Germinal center (tissue), 1 donor: ENCODE measurements at places on chromosomes 4 and X.
A peak's percentile ranks its signal among the peaks of the same experiment; 100 is the strongest.

DNA sequence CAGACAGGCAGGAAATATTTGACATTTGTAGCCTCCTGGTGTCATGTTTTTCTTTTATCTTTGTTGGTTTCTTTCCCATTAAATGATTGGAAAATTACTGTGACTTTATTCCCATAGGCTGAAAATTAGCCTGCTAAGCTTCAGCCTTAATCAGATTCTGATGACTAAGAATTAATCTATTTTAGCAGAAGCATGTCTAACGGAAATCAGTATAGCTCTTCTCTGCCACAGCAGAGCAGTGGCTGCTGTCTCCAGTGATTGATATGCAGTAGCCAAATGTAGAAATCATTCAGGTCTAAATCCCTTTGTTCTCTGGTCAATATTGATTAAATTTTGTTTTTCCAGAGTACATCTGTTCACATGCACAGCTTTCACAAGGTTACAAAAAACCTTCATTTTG is 199.3 kb downstream of the GC start:
- no peak for DNase-seq

DNA sequence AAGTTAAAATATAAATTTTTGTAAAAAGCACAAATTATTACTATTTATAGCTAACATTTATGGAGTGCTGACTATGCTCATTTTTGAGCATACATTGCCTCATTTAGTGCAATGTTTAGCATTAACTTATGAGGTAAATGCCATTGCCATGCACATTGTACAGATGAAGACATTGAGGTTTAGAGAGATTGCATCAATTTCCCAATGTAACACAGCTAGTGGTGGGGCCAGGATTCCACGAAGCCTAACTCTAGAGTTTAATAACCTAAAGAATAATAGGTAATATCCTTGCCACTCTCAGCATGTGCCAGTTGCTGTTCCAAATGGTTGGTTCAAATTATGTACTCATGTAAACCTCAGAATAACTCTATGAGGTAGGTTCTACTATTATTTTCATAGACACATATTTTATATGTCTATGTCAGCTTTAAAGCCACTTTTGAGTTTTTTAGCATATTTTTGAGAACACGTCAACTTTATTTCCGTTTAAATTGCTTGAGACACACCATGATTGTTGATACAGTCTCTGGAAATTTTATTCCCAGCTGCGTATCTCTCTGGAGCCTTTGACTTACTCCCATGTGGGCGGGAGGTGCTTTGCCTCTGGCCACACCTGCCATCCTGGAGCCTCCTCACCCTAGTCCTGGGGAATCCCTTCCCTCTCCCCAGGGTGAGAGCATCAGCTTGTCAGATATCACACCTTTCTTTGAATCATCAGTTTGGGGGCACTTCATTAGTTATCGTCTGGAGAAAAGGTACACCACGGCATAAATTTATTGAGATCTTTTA is 10.8 kb upstream of the ADH1A start:
- DNase-seq, result no peak

DNA sequence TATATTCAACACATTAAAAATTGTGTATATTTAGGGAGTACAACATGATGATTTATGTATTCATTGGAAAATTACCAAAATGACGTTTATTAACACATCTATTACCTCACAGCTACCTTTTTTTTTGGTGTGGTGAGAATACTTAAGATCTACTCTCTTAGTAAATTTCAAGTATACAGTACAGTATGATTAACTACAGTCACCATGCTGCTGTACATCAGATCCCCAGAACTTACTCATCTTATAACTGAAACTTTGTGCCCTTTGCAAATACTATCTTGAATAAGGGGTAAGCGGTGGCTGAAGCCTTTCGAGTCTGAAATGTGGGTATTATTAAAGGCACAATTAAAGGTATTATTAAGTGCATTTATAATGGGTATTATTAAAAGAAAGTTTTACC is 976 bp downstream of the PHKA1 start:
- DNase-seq, result no peak

- DNase-seq, result no peak
Measured at GRCh38 chr4:996997-997374, 3.8 kb upstream of the SLC26A1 start.

DNA sequence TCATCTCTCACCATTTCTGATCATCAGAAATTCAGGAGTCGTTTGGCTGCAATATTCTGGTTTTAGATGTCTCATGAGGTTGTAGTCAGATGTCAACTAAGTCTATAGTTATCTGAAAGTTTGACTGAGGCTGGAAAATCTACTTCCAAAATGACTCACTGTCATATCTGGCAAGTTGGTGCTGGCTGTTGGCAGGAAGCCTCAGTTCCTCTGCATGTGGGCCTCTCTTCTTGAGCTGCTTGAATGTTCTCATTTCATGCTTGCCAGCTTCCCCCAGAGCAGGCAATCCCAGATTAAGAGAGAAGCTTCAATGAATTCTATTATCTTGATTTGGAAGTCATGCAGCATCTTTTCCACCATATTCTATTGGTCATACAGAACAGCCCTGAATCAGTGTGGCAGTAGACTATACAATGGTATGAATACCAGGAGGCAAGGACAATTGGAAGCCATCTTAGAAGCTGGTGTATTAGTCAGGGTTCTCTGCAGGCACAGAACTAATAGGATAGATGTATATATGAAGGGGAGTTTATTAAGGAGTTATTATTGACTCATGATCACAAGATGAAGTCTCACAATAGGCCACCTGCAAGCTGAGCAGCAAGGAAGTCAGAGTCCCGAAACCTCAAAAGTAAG is 46.8 kb upstream of the ELF2 start:
- no peak for DNase-seq

DNA sequence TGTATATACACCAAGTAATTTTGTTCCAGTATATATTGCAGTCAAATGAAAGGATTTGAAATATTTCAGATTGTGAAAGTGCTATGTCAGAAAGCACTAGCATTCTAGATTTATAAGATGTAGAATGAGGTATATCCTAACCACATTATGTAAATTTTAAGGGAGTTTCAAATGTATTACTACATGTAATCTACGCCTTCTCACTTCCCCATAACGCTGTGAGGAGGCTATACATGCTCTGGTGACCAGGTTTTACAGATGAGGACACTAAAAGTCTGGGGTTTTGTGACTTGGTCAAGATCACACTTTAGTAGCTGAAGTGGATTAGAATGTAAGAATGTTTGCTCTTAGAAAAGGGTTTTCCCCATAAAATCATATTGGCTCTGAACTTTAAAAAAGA is 8.1 kb downstream of the ENPEP start:
- DNase-seq, result peak; percentile 4

DNA sequence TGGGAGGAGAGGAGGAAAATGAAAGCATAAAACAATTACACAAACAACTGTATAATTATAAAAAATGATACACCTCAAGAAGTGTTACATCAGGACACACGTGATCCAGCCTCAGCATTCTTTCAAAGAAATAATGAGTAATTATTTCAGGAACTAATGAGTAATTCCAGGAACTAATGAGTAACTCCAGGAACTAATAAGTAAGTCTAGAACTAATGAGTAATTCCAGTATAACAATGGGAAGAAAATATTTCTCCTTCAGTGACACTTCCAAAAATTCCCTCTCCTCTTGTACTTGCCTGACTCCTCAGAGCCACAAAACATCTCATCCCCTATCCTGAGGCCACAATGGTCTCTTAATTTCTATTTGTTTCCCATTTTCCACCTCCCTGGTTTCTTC is 63.5 kb upstream of the COL25A1 start:
- no peak for DNase-seq

DNA sequence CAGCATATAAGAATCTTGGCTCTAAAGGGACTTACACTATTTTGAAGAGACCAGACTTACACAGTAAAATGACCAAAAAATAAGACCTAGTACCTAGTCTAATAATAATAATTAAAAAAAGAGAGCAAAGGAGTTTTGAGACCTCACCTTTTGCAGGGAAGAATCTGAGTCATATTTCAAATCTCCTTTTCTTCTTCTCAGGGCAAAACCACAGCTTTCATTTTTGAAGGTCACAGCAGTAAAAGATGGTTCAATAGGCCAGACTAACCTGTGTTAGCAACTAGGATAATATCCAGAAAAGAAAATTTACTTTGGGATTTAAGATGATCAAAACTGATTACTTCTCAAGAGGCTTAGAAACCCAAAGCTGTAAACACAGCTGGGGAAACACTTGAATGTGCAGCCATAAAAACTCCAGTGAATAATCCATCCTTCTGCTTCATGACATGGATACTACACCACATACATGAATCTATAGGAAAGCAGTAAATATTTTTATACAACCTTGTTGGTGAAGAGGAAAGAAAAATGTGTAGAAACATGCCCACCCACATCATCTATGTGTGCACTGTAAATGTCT is 25.9 kb upstream of the LNX1 start:
- DNase-seq, result no peak

DNA sequence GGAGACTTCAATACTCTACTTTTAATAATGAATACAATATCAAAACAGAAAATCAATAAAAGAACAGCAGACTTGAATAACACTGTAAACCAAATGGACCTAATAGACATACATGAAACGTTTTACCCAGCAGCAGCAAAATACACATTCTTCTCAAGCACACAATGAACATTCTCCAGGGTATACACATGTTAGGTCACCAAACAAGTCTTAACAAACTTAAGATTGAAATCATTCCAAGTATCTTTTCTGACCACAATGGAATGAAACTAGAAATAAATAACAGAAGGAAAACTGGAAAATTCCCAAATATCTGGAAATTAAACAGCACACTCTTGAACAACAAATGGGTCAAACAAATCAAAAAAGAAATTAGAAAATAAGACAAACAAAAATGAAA is 145.0 kb upstream of the CT83 start:
- DNase-seq, result no peak

DNA sequence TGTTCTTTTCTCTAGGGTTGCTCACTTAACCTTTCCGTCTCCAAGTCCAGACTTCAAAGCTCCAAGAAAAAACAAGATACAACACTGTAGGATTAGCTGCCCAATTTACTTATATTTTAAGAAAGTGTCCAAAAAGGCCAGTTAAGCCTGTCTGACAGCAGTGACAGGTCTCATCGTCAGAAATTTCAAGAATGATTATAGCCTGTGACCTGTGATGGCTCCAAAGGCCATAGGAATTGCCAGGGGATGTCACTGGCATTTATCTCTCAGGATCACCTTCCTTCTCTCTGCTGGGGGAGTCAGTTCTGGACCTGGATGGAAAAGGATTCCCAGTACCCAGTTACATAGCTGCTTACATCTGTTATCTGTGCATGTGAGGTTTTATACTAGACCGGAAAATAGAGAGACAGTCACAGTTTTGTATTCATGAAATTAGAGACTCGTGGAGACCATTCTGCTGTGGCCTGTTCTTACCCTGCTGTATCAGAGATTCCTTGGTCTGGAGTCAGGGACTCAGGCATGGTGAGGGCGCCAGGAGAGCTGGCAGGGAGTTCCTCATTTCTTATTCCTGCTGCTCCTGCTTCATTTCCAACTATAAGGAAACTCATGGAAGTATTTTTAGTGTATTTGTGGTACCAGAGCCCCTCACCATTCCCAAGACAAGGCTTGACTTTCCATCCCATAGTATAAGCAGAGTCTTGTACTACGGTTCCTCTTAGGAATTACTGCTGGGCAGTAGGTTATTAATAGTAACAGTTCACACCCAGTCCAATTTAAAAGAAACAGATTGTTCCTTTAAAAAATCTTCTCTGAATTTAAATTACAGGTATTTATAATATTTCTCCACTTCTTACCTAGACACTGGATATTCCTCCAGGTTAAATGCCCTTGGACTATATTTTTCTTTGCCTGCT is 220.8 kb downstream of the SHROOM3 start:
- DNase-seq, result no peak

DNA sequence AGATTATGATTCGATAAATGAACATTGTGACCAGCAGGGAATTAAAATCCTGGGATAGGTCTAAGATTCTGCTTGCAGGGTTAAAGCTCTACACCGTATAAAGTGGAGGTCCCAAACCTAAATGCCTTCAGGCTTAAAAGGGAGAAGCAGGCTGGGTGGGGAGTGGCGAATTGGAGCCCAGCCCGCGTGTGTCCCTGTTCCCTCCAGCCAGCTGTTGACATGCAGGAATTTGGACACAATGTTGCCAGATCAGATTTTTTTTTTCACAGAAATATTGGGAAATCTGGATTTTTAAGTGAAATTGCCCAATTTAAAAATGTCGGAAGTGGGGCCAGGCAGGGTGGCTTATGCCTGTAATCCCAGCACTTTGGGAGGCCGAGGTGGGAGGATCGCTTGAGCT is 60.5 kb downstream of the ELF4 start:
- no peak for DNase-seq

DNA sequence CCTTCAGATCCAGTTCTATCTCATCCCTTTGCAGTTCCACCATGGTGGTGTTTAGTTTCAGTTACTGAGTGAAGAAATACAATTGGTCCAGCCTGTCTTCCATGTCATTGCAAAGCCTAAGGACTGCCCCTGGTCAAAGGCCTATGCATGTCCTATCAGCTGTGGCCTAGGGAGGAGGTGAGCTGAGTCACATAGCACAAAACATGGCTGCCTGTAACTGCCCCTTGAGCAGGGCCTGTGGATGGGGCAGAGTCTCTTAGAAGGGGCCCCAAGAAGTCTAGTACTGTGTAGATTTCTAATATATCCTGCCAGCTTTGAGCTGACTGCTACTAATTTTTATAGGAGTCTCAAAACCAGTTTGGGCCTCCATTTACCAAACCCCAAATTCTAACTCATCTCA is 296.7 kb downstream of the FBXW7 start:
- no peak for DNase-seq

DNA sequence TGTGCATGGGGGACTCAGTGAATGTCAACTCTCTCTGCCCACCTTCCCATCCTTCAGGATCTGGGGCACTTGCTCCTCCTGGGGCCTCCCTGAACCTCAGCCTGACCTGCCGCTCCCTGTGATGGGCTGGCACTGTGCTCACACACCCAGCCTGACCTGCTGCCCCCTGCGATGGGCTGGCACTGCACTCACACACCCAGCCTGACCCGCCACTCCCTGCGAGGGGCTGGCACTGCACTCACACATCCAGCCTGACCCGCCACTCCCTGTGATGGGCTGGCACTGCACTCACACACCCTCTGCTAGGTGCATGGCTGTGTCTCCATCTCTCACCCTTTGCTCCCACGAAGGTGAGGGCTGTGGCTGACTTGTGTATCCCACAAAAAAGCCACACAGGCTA is 103.4 kb downstream of the ABLIM2 start:
- DNase-seq, result no peak

- no peak for DNase-seq
Measured at GRCh38 chrX:100745806-100746537, 14.1 kb upstream of the SYTL4 start.

GRCh38 chr4:21962691-21963090 is 14.1 kb upstream of the KCNIP4 start:
- no peak for DNase-seq

- no peak for DNase-seq
Measured at GRCh38 chr4:23710298-23710697, 179.5 kb downstream of the PPARGC1A start.

- no peak for DNase-seq
Measured at GRCh38 chr4:101039367-101039766, 308.0 kb downstream of the PPP3CA start.
